ENCODE measurements at places on chromosomes 11 and 22. TPM values are rescaled to one million over a fixed set of nuclear protein-coding genes. Genes with fewer than 3 reads are reported as not detected.

Gene OR4C15
- polyA plus RNA-seq: not detected

Gene LDLRAD3
- polyA plus RNA-seq: 5.6 TPM

Gene SYCE3
- polyA plus RNA-seq: 0.30 TPM

Gene PLAAT2
- polyA plus RNA-seq: not detected

Gene OR8A1
- polyA plus RNA-seq: not detected

Gene SHISA8
- polyA plus RNA-seq: not detected

Gene RAB39A
- polyA plus RNA-seq: not detected

Gene SPDYC
- not detected for polyA plus RNA-seq

Gene GATD1
- polyA plus RNA-seq: 14.7 TPM

Gene ZW10
- 19.3 TPM for polyA plus RNA-seq

Gene TSPAN32
- polyA plus RNA-seq: 0.05 TPM

Gene GLB1L2
- 0.11 TPM for polyA plus RNA-seq

Gene ARL14EP
- 35.5 TPM for polyA plus RNA-seq

Gene ANGPTL5
- polyA plus RNA-seq: 0.11 TPM

Gene MMP3
- 19.1 TPM for polyA plus RNA-seq

DNA sequence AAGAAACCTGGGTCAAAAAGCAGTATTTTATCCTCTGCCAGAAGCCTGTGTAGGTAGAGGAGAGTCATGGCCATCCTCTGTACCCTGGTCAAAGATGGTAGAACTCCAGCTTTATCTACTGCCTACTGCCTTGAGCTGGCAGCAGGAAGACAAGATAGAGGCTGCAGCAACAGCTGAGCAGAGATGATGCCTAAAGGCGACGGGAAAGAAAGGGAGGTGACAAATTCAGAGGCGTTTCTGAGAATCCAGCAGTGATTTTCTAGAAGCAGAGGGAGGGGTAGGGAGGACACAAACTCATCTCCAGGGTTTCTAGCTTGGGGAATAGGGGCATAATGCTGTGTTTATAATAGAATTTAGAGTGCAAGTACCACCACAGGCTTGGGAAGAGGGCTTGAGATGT, 15.5 kb upstream of the C1QTNF4 start:
- no peak for DNase-seq

- peak; percentile 44 for DNase-seq
These were observed 23.3 kb upstream of the PPP6R3 start for GRCh38 chr11:68436985-68437926.

DNA sequence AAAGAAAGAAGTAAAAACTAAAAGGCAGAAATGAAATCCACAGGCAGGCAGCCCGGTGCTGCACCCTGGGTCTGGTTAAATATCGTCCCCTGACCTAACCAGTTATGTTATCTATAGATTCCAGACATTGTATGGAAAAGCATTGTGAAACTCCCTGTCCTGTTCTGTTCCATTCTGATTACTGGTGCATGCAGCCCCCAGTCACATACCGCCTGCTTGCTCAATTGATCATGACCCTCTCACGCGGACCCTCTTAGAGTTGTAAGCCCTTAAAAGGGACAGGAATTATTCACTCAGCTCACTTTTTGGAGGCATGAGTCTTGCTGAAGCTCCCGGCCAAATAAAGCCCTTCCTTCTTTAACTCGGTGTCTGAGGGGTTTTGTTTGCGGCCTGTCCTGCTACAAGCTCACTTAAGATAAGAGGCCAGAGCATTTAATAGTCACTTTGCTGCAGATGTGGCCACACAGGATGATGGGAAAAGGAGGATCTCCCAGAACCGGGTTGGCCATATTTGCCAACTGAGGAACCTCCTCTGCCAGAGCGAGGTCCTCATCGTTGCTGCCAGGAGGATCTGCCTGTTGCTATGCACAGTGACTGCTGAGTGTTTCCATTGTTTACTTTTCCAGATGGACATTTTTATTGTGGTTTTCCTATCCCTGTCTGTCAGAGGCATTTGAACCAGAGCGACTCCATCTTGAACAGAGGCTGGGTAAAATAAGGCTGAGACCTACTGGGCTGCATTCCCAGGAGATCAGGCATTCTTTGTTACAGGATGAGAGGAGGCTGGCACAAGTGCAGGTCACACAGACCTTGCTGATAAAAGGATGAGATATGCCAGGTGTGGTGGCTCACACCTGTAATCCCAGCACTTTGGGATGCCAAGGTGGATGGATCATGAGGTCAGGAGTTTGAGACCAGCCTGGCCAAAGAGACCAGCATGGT, 10.2 kb downstream of the C11orf96 start:
- DNase-seq: peak; percentile 12

- DNase-seq: no peak
These were observed 290.2 kb downstream of the ETS1 start for GRCh38 chr11:128297091-128297651.

DNA sequence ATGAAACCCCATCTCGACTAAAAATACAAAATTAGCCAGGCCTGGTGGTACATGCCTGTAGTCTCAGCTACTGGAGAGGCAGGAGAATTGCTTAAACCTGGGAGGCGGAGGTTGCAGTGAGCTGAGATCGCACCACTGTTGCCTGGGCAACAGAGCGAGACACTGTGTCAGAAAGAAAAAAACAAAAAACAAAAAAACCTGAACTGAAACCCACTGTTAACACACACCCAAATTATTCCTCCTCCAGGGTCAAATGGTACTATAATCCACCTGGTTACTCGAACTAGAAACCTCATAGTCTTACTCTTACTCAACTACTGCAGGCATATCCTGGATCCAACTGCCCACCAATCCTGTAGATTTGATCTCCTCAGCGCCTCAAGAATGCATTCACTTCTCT, 35.5 kb downstream of the USP28 start:
- DNase-seq: no peak

- no peak for DNase-seq
These were observed 5.7 kb downstream of the PDGFB start for GRCh38 chr22:39238966-39239505.

DNA sequence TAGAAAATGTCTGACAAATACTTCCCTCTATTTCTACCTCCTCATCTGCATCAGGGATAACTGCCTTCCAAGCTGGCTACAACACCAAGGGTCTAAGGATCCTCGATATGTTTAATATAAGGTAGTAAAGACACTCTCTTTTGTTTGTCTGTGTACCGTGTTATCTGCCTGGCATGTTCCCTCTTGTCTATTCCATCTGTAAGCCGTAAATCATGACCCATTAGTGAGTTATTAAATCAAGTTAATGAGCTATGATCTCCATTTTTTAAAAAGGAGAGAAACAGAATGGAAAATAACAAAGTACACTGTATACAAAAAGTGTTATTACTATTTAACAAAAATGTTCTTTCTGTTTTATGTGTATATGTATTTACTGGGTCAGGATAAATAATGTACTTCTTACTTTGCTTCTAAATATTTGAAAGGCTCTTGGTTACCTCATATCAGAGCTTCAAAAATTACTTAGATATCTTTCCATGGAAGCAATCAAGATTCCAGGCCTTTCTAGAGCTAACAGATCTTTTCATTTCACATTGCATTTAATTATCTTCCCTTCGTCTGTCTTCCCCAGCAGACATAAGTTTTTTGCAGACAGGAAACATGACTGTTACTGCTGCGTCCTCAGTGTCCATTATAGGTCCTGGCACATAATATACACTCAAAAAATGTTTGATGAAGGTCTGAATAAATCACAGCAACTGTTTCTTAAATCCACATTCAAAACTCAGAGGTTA, 342.6 kb upstream of the CCDC90B start:
- no peak for DNase-seq

DNA sequence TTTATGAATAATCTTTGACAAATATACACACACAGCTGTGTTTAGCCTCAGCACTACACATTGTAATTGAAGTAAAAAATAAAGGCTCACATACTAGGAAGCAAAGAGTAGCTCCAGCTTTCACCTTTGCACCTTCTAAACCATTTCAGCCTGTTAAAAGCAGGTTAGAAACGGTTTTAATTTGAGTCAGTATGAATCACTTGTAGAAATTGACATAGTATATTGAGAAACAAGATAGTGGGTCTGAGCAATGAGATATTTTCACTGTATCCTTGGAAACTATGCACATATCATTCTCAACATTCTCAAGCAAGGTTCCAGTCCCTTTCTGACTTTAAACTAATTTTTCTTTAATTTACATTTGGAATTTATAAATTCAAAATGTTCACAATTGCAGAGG, 380.3 kb downstream of the AASDHPPT start:
- DNase-seq: peak; percentile 85

DNA sequence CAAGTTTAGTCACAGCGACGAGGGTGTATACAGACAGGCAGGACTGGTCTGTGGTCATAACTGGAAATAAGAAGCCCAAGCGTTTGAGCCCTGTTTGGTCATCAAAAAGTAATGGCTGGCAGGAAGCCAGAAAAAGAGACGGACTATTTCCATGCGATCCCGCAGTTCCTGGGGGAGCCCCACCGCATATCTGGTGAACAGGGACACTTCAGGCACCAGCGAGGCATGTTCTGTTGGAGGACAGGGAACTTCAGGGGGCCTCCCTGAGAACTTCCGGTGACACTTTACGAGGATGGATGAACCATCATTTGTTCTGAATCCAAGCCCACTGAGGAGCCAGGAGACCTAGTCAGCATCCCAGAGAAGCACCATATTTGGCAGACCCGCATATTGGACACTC, 29.7 kb upstream of the TRIM29 start:
- DNase-seq: no peak

DNA sequence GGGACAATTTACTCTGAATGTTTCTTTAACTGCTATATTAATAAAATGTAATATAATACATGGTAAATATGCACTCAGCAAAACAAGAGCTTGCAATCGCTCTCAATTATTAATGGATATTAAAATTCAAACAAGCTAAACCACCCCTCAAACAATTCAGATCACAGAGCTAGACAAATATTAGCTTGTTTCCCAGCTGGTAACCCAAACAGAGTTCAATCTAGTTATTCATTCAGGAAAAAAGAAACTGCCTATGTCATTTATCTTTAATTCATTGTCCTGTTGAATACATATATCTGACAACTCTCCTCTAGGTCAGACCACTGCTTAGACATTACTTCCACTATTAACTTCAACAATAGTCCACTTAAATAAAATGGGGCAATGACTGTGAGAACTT, 78.7 kb downstream of the SERGEF start:
- no peak for DNase-seq

GRCh38 chr11:66042227-66042995, 6.5 kb downstream of the GAL3ST3 start:
- DNase-seq: no peak

GRCh38 chr11:102724904-102725500, at the start of gene MMP8:
TSS of gene MMP8 (minus strand) at chr11:102724954. CDS start at chr11:102724855, 99 bp downstream.
- peak; percentile 84 for DNase-seq

- DNase-seq: no peak
These were observed 829.7 kb upstream of the FAT3 start for GRCh38 chr11:91394727-91395414.

Data from fibroblast of lung (primary cell).